ENCODE measurements at places on chromosomes 5 and 9. TPM values are rescaled to one million over a fixed set of nuclear protein-coding genes. Genes with fewer than 3 reads are reported as not detected.

The LOX gene
- total RNA-seq: 58.0 TPM

The PPP3R2 gene
- not detected for total RNA-seq

The PNPLA7 gene
- 0.55 TPM for total RNA-seq

The IL13 gene
- total RNA-seq: not detected

The ARHGEF28 gene
- total RNA-seq: 49.0 TPM

The CDC14B gene
- 16.6 TPM for total RNA-seq

The CAMK4 gene
- 10.8 TPM for total RNA-seq

The GPR150 gene
- total RNA-seq: 0.33 TPM

The HBEGF gene
- total RNA-seq: 12.4 TPM

The FST gene
- 30.8 TPM for total RNA-seq

The SLC4A9 gene
- total RNA-seq: not detected

The NIM1K gene
- total RNA-seq: 1.2 TPM

The GADD45G gene
- total RNA-seq: 0.66 TPM

The CDH18 gene
- 4.3 TPM for total RNA-seq

The C5orf34 gene
- total RNA-seq: 11.5 TPM

The GDNF gene
- total RNA-seq: 0.25 TPM

The BSPRY gene
- total RNA-seq: not detected

The FCN2 gene
- not detected for total RNA-seq

Measured in uterine smooth muscle cell (primary cell).